H54 (cell line): ENCODE measurements at places on chromosomes 7 and 10.
A peak's percentile ranks its signal among the peaks of the same experiment; 100 is the strongest.

DNA sequence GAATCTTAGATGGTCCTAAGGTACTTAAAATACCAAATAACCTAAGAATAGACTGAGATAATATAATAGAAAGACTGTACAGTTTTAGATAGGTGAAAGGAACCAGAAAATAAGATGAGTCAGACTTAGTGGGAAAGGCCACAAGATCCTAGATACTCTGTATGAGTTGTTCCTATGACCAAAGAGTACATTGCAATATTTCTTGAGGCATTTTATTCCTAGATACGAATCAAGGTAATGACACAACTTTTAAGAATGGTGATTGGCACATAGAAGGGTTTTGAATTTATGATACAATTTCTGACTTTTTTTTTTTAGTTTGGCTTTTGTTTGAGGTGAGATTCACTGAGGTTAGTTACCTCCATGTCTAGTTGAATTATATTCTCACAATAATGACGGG, 30.2 kb downstream of the MGAM start:
- DNase-seq = no peak

DNA sequence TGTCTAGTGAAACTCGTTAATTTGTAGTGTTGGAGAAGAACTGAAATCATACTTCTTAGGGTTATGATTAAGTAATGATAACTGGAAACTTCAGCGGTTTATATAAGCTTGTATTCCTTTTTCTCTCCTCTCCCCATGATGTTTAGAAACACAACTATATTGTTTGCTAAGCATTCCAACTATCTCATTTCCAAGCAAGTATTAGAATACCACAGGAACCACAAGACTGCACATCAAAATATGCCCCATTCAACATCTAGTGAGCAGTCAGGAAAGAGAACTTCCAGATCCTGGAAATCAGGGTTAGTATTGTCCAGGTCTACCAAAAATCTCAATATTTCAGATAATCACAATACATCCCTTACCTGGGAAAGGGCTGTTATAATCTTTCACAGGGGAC, 187.6 kb downstream of the CFTR start:
- no peak for DNase-seq

GRCh38 chr7:150368884-150369747, 494 bp downstream of the REPIN1 start:
- peak; percentile 90 for DNase-seq

- DNase-seq = no peak
These were observed 878.5 kb downstream of the LRMDA start for GRCh38 chr10:76309741-76310587.

DNA sequence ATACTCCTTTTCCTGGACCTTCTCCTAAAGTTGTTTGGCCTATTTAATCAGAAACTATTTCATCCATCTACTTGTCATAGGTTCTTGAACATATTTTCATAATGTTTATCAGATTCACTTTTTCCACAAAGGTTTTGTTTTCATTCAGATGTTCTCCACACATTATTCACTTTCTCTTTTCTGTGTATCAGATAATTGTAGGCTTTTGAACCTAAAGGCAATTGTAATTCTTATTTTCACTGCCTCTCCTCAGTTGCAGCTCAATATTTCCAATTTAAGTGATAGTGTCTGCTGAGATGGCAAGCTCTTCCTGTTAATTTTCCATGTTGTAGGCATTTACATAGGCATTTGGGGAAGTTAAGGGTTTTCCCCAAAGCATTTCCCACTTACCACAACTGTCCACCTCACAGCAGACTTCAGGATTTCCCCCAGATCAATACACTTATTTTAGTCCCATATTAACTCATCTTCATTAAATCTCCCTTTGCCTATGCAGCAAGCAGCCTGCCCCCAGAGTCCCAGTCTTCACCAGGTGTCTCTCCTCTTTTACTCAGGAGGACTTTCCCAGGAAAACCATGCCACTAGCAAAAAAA, 12.3 kb upstream of the IKZF1 start:
- no peak for DNase-seq

- no peak for DNase-seq
These were observed 6.1 kb upstream of the NOM1 start for GRCh38 chr7:156943091-156944041.

GRCh38 chr7:32049599-32049998, 20.6 kb downstream of the PDE1C start:
- DNase-seq = no peak

GRCh38 chr7:132738254-132738653, 162.0 kb upstream of the PLXNA4 start:
- DNase-seq = peak; percentile 65

GRCh38 chr7:120743128-120743527, 114.8 kb downstream of the TSPAN12 start:
- DNase-seq = no peak

GRCh38 chr7:103120362-103120761, 28.5 kb downstream of the NAPEPLD start:
- no peak for DNase-seq

DNA sequence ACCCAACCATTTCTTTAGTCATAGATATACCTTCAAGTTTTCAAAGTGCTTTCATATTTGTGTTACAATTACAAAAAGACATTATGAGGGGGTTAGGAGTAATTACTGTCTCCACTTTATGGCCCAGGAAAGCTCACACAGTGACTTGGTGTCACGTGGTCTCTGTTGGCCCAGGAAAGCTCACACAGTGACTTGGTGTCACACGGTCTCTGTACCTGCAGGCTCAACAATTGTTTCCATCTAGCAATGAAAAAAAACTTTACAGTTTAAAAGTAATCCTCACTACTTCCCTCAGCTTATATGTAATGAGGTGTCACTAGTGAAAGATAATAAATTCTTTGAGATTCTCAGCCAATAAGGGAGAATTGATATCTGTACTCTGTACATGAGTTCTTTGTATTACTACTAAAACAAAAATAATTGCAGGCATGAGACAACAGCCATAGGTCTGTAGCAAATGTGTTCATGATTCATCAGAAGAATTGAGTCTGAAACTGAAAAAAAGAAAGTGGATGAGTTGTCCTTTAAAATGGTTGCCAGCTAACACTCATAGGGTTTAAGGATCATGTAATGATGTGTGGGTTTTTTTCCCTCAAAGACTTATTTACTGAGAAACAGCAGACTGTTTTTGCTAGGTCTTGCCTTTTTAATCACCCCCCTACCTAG, 10.9 kb downstream of the OGDH start:
- peak; percentile 55 for DNase-seq

DNA sequence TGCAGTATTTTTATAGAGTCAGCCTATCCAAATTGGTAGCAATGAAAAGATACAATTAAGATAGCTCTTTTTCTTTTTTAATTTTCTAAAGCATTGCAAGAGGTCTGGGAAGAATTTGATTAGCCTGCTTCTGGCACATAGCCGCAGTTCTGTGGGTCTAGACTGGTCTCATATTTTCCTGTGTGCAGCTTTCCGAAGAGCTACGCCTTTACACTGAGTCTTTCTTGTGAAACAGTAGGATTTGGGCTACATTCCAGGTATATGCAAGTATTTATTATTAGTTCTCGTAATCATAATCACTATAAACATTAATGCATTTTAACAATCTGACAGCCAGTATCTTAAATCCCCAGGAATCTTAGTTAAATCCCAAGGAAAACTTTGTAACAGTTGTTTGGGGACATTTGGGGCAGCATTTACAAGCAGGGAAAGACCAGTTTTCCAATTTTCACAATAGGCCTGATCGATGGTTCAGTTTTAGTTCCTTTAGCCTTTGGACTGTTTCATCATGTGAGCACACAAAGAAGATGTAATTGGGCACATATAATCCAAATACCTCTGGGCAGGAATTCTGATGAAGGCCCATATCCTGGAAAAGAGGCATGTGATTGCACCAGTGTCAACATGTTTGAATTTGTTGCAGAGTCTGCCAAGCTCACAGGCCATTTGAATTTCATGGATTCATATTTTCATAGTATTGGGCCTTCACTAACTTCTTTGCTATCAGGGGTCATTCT, 287.3 kb downstream of the INHBA start:
- no peak for DNase-seq

- DNase-seq = no peak
These were observed 32.0 kb upstream of the BMPR1A start for GRCh38 chr10:86724445-86724844.

GRCh38 chr10:18260310-18260922, 120.2 kb downstream of the CACNB2 start:
- no peak for DNase-seq

DNA sequence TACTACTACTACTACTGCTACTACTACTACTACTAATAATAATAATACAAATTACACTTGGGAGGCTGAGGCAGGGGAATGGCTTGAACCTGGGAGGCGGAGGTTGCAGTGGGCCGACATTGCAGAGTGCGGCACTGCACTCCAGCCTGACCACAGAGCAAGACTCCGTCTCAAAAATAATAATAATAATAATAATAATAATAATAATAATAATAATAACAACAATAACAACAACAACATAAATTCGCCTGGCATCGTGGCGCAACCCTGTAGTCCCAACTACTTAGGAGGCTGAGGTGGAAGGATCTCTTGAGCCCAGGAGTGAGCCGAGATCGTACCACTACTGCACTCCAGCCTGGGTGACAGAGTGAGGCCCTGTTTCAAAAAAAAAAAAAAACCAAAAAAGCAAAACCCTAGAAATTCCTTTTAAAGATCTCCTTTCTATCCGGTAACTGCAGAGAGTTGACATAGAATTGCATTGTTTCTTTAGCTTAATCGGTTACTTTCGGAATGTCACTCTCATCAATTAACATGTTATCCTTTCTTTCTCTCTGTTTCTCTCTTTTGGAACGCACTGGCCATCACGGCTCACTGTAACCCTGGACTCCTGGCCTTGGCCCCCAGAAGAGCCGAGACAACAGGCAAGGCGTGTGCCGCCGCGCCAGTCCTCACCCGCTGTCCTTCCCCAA, 972 bp downstream of the PHYH start:
- DNase-seq = no peak

DNA sequence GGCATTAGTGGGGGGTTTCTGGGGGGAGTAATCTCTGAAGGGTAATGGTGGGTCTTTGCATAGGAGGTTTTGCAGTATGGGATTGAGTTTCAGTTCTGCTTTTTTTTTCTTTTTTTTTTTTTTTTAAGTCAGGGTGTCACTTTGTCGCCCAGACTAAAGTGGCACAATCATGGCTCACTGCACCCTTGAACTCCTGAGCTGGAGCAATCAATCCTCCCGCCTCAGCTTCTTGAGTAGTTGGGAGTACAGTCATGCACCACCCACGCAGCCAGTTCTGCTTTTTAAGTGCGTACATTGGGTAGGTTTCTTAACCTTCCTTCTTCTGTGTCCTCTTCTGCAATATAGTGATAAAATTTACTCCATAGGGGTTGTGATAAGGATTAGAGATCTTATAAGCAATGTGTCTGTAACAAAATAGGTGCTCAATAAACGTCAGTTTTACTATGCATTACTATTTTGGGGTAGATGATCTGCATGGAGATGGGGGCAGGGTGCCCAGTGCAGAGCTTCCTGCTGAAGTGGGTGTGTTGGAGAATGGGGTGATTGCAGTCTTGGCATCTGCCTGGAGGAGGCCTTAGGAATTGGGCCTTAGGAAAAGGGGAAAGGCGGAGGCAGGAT, 9.6 kb downstream of the KAZALD1 start:
- no peak for DNase-seq

- DNase-seq = no peak
These were observed 8.1 kb downstream of the STK32C start for GRCh38 chr10:132299371-132300336.

DNA sequence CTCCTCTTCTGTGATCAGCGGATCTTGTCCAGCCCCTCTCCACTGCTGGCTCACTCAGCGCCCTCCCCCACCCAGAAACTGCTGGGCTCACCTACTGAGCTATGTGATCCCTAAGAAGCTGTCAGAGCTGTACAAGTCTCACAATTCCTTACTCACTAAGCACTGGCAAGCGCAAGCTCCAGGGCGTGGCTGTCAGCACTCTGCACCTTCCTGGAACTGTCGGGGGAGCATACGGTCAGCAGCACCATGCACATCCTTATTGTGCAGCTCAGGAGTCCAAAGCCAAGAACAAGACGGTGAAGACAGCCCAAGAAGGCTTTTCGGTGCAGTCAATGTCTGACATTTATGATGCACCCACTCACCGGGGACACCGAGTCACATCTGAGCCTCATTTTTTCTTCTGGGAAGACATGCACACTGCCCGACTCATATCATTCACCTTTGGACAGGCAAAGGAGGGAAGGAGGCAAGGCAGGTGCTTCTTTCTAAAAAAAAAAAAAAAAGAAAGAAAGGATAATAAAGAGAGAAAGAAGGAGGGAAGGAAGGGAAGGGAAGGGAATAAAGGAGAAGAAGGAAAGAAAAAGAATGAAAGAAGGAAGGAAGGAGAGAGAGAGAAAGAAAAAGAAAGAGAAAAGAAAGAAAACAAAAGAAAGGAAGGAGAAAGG, 56.3 kb downstream of the ASB13 start:
- DNase-seq = no peak

DNA sequence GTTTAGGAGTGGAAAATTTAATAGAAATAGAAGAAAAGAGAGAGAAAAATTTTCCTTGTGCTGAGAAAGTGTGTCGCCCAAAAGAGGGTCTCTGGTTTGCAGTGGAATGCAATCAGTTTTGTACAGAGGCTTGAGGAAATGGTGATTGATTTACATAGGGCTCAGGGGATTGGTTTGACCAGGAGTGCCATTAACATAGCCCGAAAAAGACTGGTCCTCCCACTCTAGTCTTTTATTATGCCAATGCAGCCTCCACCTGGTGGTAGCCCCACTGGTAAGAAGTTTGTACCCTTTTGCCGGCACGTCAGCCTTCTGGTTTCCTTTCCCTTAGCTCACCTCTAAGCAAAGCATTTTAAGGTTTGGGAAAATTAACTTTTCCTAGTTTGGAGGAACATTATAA, 885.3 kb downstream of the XPNPEP1 start:
- no peak for DNase-seq

DNA sequence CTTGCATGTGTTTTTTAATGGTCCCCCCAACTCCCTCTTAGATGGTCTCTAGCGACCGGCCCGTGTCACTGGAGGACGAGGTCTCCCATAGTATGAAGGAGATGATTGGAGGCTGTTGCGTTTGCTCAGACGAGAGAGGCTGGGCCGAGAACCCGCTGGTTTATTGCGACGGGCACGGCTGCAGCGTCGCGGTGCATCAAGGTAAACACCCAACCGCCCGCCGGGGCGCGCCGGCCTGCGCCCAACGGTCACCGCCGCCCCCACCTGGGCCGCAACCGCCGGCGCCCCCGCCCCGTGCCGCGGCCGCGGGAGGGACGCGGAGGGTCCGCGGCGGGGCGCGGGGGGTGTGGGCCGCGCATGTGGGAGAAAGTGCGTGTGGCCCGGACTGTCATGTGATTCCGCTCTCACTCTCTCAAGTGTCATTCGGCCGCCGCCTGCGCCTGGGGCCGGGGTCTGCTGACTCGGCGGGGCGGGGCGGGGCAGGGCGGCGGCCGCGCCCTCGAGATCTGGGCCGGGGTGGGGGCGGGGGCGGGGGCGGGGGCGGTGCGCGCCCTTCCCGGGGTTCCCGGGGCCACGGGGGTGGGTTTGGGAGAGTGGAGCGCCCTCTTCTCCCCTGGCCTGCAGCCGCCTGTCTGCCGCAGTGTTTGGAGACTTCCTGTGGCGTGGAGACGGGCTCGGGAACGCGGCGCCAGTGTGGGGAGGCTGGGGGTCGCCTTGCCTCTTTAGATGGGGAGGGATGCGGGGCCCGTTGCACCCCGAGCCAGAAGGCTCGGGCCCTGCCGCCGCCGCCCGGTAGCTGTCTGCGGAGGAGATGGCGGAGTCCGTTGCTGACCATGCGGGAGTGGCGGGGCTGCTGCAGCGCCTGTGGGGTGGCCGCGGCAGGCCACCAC, 817 bp downstream of the MLLT10 start:
- no peak for DNase-seq
